ENCODE measurements at places on chromosomes 7 and 10. TPM values are rescaled to one million over a fixed set of nuclear protein-coding genes. Genes with fewer than 3 reads are reported as not detected.

Gene GDF10
- 2.5 TPM for total RNA-seq

Gene NRCAM
- 3.3 TPM for total RNA-seq

DNA sequence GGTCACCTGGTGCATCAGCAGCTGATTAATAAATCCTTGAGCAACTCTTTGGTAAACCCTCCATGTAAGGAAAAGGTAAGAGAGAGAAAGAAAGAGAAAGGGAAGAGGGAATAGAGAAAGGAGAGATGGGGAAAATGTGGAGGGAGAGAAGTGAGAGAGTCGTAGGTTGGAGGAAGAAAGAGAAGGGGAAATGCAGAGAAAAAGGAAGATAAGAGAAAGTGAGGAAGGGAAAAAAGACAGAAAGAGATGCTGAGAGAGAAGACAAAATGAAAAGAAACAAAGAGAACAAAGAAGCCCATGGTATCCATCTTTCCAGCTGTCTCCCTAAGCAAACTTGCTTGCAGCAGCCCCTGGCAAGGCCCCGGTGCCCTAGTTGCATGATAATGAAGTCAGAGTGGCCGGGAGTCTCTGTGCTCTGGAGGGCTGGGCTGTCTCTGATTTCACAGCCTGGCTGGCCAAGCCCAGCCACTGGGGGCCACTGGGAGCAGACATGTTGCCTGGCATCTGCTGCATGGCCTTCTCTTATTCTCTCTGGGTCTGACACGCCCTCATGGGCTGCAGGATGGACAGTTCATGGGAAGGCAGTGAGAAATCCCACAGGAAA, 48.4 kb downstream of the PRR15 start:
- DNase-seq = no peak

DNA sequence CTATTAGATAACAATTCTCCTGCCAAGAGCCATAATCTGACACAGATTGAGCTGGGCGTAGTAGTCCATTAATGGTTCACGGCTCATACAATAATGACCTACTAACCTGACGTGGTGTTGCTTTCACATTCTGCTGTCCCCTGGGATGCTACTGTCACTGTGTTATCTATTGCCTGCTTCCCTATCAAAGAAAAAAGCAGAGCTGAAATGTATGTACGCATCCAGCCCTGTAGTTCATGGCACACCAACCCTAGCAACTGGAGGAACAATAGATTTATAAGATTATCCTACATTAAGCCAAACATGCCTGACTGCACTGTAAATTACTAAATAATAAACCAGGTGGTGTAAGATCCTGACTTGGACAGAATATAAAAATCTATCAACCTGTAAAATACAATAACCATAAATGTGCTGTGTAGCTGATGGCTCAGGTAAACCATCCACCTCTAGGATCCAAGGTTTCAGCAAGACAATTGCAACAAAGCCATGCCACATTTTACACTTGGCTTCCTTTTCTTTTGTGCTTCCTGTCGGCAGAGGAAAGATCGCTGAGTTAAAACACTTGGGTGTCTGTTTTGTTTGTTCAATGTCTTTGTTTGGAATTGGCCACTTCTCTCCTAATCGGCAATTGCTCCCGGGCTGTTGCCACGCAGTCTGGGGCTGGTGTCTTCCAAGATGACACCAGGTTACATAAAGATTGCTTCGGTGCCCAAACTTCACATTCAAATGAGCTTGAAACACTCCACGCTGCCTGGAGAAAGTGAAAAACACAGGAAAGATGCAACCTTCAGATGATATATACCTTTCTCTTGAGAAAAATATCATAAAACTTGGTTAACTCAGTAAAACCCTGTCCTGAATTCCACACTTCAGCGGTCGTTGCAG, 143.9 kb upstream of the MGMT start:
- no peak for DNase-seq

- DNase-seq = no peak
Observed at GRCh38 chr10:72485701-72486100, 131.0 kb upstream of the DNAJB12 start.

- no peak for DNase-seq
Observed at GRCh38 chr10:52729271-52730104, 43.1 kb downstream of the MBL2 start.

- DNase-seq = no peak
Observed at GRCh38 chr10:95312986-95313495, 22.2 kb upstream of the PDLIM1 start.

- DNase-seq = no peak
Observed at GRCh38 chr7:17021205-17021604, 139.4 kb upstream of the AGR3 start.

- no peak for DNase-seq
Observed at GRCh38 chr10:130901311-130902165, 410.0 kb downstream of the TCERG1L start.

- no peak for DNase-seq
Observed at GRCh38 chr10:89414146-89414878, at the start of gene IFIT5. IFIT5 (plus strand) TSS chr10:89414568; CDS start chr10:89414799, 231 bp downstream.

Gene C10orf62
- total RNA-seq = 1.2 TPM

Gene CREB5
- 49.1 TPM for total RNA-seq

DNA sequence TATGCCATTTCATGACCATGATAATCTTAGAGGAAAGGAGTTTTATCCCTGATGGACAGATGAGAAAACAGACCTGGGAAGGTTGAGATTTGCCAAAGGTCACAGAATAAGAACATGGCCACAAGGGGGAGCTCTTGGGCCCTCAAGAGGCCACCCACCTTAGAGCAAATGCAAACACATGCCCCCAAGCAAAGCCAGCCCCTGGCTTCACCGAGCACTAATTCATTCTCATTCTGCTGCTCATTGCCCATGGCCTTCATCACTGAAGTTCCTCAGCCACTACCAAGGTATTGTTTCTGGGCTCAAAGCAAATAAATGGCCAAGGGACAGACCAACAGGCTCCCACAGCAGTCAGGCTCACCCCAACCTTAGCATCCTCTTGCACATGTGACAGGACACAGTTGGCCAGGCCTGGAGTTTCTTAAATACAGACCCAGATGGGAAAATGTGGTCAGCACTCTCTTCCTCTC, 44.2 kb downstream of the PDLIM1 start:
- peak; percentile 55 for DNase-seq

- DNase-seq = no peak
Observed at GRCh38 chr7:100584054-100584682, 1.8 kb downstream of the LRCH4 start.

DNA sequence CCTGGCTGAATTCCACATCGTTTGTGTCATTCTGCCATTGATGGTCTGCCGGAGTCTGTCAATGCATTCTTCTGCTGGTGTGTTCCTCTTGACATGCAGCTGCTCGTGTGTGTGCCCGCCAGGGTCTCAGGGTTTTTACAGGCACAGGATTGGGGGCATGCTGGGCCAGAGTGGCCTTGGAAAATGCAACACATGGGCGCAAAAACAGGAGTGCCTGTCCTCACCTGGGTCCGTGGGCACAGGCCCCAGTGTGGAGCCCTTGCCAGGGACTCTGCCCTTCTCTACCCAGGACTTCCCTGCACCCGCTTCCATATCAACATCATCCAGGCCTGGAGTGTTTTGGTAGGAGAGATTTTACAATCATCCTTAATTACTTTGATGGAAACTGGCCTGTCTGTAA, 340.7 kb downstream of the KIF20B start:
- no peak for DNase-seq

Gene ZRANB1
- 30.9 TPM for total RNA-seq

Gene PROSER2
- total RNA-seq = 9.5 TPM

GRCh38 chr10:112744181-112745096, 205.6 kb upstream of the TCF7L2 start:
- DNase-seq = no peak
